ENCODE measurements at places on chromosomes 13 and 19.

DNA sequence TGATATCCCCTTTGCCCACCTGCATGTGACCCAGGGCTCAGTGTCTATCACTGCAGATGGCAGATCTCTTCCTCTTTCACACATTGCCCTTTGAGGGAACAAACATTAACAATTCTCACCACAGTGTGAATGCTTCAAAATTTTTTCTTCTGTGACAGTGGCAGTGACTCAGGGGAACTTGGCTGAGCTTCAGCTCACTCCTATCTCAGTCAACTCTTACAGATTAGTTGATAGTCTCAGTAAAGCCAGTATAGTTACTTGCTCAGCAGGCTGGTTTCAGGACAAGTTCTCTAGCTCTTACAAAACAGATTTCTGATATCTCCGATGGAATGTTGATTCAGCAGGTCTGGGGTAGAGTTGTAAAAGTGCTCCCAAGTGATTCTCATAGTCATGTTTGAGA, 166.9 kb downstream of the DLEU7 start:
- DNase-seq, result no peak

DNA sequence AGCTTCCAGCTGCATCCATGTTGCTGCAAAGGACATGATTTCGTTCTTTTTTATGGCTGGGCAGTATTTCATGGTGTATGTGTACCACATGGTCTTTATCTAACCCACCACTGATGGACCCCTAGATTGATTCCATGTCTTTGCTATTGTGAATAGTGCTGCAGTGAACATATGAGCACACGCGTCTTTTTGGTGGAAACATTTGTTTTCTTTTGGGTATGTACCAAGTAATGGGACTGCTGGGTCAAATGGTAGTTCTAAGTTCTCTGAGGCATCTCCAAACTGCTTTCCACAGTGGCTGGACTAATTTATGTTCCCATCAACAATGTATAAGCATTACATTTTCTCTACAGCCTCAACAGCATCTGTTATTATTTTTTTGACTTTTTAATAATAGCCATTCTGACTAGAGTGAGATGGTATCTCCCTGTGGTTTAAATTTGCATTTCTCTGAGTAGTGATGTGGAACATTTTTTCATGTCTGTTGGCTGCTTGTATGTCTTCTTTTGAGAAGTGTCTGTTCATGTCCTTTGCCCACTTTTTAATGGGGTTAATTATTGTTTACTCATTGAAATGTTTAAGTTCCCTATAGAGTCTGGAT, 6.8 kb upstream of the UBE2L5 start:
- no peak for DNase-seq

- no peak for DNase-seq
Measured at GRCh38 chr19:33582914-33583313, 38.8 kb upstream of the CHST8 start.

GRCh38 chr19:6737873-6738786, 750 bp upstream of the GPR108 start:
- DNase-seq, result peak; percentile 83

- no peak for DNase-seq
Measured at GRCh38 chr13:73216381-73216831, 157.6 kb downstream of the KLF5 start.

DNA sequence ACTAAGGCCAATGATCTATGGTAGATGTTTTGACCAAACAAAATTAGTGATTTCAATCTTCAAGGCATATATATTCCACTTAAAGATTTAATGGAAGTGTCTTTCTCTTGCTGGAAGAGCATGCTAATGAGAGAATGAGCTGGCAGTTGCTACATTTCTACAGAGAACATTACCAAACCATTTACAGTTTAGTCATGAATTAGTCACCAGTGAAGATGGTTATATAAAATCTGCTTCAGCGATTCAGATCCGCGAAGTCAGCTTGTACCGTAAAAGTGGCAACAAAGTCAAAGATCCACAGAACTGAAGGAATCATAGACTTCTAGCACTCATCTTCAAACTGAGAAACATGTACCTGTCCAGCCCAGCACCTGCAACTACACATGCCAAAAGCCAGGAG, 156.3 kb downstream of the SLITRK5 start:
- DNase-seq, result no peak

DNA sequence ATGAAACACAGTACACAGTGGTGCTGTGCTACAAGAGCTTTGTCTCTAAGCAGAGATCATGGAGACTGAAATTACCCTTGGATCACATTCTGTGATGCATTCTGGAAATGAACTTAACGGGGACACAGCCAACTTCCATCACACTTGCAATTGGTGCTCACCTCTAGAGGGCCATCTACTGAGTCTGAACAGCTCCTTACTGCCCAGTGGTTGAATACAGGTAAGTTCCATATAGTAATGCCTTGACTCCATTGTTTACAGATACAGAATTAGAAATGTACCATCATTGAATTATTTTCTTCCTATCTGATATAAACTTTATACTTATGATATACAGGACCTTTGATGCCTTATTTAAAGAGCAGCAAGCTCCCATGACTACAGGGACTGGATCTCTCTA, 686.4 kb downstream of the PCDH9 start:
- DNase-seq, result no peak

DNA sequence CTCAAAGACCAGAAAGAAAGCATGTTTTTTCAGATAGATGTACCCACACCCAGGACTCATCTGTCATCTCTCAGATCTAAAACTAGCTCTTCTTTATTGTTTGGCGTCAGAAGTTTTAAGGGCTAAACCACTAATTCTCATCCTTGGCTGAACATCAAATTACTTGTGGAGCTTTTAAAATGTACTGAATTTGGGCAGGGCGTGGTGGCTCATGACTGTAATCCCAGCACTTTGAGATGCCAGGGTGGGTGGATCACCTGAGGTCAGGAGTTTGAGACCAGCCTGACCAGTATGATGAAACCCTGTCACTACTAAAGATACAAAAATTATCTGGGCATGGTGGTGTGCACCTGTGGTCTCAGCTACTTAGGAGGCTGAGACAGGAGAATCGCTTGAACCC, 47.4 kb downstream of the RCBTB2 start:
- no peak for DNase-seq

DNA sequence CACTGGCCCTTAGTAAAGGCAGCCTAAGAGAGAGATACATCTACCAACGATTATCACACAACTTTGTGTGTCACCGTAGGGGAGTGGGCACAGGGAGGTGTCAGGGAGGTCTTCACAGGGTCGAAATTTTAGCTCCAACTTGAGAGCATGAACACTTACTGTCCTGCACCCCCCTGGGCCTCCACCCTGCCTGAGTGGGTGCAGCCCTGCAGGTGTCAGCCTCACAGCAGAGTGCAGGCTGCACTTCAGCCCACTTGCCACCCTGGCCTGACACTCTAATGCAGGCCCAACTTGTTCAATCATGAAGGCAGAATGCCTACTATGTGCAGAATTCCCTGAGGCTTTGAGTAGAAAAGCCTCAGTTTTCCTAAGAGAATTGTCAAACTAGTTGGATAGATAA, 4.0 kb upstream of the SMAD9 start:
- DNase-seq, result no peak

DNA sequence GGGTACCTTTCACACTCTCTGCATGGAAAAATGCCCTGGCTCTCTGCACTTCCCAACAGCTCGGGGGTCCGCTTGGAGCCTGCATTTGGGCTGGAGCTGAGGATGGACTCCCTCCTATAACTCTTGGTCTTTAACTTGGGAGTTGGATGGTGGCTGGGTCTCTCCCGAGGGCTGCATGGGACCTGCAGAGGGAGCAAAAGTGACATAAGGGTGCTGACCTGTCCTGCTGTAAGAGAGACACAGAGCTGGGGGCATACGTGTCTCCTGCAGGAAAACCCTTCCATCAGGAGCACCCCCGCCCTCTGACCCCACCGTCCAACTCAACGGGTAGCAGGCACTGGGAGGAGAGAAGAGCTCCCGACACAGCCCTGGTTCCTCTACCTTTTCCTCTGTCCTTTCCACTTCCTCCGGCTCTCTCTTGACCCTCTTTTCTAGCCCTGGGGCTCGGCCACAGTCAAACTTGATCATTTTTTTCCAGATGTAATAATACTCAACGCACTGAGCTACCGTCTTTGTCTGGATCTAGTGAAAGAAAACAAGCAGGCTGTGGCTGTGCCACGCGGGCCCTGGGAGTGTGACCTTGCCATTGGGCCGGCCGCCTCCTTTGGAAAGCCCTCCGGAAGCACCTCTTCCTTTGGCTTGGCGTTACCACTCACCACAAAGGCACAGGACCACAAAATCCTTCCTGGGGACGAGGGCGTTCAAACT, 6.8 kb upstream of the NAPA start:
- no peak for DNase-seq

- no peak for DNase-seq
Measured at GRCh38 chr19:32471095-32471494, 65.5 kb downstream of the DPY19L3 start.

DNA sequence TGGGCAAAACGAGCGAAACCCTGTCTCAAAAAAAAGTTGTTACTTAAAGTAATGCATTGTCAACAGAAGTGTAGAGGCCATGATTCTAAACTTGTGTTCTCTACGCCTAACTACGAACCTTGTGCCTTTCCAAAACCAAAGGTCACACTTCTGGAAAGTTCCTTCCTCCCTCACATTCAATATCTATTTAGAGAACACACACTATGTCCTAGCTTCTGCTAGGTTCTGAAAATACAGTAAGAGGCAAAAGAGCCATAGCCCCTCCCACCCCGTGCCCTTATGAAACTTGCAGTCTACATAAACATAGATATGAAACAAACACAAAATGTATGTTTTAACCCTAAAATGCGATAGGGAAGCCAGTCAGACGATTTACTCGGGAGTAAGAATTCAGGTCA, 36.4 kb downstream of the RNF6 start:
- DNase-seq, result no peak

DNA sequence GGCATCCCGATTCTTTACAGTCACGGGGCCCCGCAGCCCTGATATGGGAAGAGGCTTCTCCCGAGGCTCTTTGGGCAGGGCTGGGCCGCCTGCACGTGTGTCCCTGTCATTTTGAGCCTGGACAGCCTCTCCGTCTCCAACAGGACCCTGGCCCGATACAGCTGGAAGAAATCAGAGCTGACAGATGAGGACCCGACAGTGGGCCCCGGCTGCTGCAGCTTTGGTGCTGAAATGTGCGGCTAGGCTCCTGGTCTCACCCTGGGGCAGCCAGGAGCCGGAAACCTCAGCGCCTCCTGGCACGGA, 3.2 kb downstream of the PIAS4 start:
- no peak for DNase-seq

GRCh38 chr13:103884101-103884723, 818.0 kb upstream of the SLC10A2 start:
- DNase-seq, result no peak

GRCh38 chr13:60467098-60467497, 70.1 kb downstream of the TDRD3 start:
- DNase-seq, result no peak

- no peak for DNase-seq
Measured at GRCh38 chr19:4877753-4878490, 10.5 kb upstream of the PLIN3 start.

All from activated naive CD8-positive, alpha-beta T cell treated with anti-CD3 and anti-CD28 coated beads for 36 hours (primary cell).